ENCODE measurements at places on chromosomes 3 and 15.

DNA sequence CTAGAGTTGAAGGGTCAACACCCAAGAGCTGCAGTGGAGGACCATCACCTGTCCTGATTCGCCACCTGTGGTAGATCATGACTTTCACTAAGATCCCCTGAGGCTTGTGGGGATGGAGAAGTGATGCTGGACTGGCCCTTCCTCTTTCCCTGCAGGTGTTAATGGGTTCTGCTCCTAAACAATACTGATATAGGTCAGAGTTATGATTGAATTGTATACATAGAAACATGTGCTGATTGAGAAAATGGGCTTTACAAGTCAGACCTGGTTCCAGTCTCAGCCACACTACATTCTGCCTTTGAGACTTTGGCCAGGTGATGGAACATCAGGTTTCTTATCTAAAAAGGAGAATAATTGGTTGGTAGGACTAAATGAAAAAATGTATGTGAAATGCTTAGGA lies 418.9 kb upstream of the TPRG1 start:
- no peak for DNase-seq

DNA sequence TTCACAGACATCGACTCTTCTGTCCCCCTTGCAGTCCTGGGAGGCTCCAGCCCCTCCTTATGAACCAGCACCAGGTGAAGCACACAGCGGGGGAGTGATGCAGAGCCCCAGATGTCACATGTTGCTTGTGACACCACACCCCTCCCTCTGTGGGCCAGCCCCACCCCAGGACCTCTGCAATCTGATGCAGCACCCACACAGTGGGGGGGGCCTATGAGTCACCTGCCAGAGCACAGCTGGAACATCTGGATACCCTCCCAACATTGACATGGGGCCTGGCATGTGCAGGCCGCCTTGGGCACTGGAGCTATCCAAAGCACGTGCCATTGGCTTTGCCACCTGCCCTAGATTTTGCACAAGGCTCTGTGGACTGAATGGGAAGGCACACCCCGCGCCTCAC lies 70.5 kb downstream of the FEM1B start:
- no peak for DNase-seq

DNA sequence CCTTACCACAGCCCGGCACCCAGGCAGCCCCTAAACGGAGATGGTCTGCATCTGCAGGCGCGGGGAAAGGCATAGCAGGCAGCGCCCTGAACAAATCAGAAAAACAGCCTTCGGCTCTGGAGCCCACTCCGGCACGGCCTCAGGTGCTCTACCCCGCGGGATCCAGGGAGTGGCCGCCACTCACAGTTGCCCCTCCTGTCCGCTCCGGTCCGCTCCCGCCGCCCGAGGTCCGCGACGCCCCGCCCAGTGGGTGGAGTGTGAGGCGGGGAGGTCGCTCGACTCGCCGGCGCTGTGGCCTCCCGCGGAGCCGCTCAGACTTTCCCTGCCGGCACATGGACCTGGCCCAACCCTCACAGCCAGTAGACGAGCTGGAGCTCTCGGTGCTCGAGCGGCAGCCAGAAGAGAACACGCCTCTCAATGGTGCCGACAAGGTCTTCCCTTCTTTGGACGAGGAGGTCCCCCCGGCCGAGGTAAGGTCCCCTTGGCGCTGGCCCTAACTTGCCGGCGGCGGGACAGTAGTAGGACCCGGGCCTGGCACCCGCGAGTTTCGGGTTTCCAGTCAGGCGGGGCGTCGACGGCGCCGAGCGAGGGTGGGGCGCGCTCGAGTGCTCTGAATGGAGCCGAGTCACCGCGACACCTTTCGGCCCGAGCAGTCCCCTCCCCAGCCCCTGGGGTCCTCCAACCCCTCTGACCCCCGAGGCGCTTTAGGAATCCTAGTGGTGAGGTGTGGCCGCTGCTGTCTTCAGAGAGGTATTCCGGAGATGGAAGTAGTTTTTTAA lies at the start of gene C3orf52:
Gene C3orf52, plus strand, starts transcription at position 314 of the 779 bp plus-strand sequence. Its CDS starts 19 bp downstream, at position 333.
- peak; percentile 53 for DNase-seq

GRCh38 chr3:155332716-155333115 lies 39.2 kb upstream of the STRIT1 start:
- DNase-seq: no peak

DNA sequence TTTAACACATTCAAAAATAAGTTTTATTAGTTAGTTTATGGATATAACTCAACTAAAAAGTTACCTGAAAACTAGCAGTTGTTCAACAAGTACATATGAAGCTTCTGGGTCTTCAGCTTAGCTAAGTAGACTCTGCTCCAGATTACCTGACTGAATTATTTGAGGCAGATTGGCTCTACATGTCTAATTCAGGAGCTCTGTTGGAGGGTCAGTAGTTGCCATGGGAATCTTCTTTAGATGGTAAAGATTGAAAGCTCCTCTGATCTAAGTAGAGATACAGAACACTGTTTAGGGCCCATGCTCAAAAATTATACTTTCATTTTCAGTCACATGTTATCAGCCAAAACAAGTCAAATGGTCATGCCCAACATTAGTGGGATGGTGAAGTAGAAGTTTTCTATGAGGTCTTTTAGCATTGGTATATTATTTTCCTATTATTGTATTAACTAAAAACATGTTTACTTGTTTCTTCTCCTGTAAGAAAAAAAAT lies 1476.9 kb downstream of the OTOL1 start:
- no peak for DNase-seq

DNA sequence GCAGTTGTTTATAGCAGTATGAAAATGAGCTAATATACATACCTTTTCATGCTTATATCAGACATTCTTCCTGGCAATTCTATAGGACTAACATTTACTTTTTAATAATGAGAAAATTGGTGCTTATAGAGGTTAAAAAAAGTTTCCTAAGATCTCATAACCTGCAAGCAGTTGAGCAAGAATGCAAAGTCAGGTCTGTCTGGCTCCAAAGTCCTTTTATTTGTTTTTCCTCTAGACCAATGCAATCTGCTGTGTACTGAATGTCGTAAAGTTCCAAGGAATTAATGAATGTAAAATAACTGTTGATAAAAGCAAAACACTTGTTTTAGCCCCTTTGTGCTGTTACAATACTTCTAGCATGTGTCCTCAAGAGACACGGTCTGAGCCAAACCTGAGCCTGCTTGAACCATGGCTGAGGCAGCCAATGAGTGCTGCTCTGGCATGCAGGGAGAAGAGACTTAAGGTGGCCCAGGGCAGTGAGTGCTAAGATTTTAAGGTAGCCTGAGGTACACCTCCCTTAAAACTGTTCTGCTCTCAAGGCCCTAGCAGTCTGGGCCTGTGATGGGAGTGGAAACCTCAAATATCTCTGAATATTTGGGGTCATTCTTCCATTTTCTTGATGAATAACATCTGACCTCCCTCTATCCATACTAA lies 555.1 kb upstream of the NAALADL2 start:
- no peak for DNase-seq

GRCh38 chr3:4582624-4583023 lies 89.5 kb downstream of the ITPR1 start:
- peak; percentile 14 for DNase-seq

- no peak for DNase-seq
These were observed 13.8 kb downstream of the CRYGS start for GRCh38 chr3:186530415-186530814.

GRCh38 chr15:85133709-85134108 lies 152.1 kb downstream of the PDE8A start:
- DNase-seq: no peak

DNA sequence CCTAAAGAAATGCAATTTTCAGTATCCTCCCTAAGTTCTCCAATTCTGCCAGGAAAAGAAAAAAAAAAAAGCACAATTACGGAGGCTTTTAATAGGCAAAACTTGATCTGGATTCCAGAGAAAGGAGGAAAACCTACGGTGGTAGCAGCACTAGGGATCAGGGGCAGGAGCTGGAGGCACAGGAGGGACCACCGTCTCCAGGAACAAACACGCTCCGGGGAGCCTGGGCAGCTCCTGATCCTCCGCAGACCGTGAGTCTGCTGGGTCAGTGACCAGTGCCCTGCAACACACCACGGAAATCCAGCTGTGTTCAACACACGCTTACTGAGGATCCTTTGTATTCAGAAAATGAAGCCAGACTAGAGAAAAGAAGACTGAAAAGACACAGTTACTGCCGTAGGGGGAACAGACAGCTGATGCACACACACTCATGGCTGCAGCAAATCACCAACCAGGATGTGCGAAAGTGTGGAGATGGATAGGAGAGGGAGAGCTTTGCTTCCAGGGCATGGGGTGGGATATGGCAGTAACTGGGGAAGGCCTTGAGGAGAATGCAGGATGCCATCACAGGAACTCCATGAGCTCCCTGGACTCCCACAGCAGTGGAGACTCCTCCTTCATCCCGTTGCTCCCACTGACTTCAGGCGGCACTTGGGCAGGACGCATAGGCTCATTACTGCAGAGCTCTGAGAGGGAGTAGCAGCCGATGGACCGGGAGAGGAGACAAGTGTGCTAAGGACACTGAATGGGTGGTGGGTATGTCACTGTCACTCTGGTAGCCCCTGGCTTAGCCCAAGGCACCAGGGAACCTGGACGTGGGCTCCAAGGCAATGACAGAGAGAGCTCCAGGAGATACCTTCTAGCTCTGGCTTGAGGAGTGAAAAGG lies 167.0 kb downstream of the ATP10A start:
- no peak for DNase-seq

DNA sequence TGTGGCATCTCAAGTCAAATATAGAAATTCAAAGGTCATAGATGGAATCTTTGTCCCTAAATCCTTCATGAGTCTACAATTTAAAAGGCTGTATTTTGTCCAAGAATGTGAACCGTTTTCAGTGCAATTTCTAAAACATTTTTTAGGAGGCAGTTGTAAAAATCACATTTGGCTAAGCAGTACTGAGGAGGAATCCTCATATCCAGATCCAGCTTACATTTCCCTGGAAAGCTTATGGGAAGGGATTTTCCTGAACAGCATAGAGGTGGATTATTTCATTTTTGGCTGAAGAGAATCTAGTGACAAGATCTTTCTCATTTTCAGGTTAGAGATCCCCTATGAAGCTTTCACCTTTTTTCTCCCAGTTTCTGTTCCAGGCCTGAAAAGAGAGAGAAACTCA lies 178.4 kb downstream of the POLR2M start:
- no peak for DNase-seq

GRCh38 chr15:48631176-48631770 lies 14.2 kb downstream of the FBN1 start:
- DNase-seq: no peak

GRCh38 chr3:195129644-195130492 lies 141.1 kb downstream of the XXYLT1 start:
- no peak for DNase-seq

DNA sequence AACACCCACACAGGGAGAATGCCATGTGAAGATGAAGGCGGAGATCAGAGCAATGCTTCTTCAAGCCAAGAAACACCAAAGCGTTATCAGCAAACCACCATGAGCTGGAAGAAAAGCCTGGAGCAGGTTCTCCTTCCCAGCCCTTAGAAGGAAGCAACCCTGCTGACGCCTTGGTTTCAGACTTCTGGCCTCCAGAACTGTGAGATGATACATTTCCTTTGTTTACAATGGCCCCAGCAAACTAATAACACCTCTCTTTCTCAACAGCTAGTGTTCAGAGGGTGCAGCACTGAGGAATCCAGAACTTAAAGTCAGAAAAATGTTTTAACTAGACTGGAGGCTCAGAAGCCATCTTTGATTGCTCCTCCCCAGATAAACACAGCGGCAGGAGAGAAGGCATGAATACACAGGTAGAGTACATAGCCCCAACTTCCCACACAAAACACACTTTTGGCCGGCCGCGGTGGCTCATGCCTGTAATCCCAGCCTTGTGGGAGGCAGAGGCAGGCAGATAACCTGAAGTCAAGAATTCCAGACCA lies 132.4 kb upstream of the LPP start:
- no peak for DNase-seq

GRCh38 chr3:89488800-89489580 lies 381.6 kb downstream of the EPHA3 start:
- DNase-seq: no peak

DNA sequence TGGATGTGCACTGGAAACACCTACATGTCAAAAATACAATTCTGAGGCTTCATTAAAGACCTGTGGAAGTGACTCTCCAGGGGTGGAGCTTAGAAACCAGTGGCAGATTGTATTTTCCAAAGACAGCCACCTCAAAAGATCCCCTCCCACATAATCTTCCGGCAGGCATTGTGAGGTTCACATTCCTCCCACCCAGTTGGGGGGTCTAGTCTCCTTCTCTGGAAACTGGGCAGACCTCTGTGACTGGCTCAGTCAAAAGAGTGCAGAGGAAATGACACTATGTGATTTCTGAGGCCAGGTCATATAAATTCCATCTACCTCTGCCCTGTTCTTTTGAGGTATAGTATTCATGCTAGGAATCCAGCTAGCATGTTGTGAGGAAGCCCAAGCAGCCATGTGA lies 1.9 kb upstream of the CFAP92 start:
- DNase-seq: no peak

GRCh38 chr3:126961191-126961790 lies 21.6 kb upstream of the PLXNA1 start:
- DNase-seq: peak; percentile 25

- DNase-seq: no peak
These were observed 71.4 kb downstream of the MLH1 start for GRCh38 chr3:37064747-37065146.

GRCh38 chr15:76904461-76905012 lies 603 bp downstream of the SCAPER start:
- peak; percentile 3 for DNase-seq

- no peak for DNase-seq
These were observed 5.9 kb upstream of the TMEM44 start for GRCh38 chr3:194638991-194639605.

DNA sequence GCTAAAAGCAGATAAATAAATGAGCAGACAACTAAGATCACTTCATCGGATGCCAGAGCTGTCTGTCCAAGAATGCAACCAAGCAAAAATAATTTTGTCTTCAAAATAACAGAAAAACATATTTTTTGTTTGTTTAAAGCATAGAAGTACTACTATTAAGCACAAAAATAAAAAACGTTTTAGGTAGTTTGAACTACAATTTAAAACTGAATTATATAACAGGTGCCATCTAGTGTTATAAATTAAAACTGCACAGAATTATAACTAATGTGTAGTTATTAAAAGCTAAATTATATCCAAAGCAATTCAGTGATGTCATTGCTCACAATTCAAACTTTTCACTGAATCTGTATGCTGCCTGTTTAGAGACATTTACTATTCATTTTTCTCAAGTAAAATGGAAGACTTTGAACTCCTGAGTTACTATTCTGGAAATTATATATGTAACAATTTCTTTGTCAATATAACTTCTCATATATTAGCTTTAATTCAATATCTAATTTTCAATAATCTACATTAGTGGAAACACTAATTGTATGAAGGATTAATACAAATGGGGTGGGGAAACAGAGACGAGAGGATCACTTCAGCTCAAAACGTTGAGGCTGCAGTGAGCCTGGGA lies 29.5 kb downstream of the LINS1 start:
- no peak for DNase-seq

- peak; percentile 48 for DNase-seq
These were observed 379.3 kb upstream of the CBLB start for GRCh38 chr3:106247902-106248684.

DNA sequence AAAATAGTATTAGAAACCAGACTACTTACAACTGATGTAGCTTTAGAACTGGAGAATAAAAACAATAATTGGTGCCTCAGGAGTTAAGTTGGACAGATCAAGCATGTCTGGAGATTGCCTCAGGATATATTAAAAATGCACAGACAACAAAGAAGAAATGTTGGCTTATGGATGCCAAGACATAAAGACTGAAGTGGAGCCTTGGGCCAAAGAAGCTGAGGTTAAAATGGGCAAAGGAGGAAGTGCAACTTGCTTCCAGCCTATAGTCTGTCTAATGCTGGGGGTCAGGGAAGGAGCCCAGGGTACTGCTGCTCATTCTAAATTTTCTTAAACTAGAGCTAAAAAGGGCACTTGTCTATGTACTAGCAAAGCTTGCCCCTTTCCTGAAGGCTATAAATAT lies 77.5 kb downstream of the ESYT3 start:
- no peak for DNase-seq

- no peak for DNase-seq
These were observed 43.2 kb downstream of the GOLGA8S start for GRCh38 chr15:23397779-23398178.
